Hindlimb muscle (tissue), 1 donor: ENCODE measurements at places on chromosomes 7 and 10. TPM values are rescaled to one million over a fixed set of nuclear protein-coding genes. Genes with fewer than 3 reads are reported as not detected.

GRCh38 chr7:130096243-130096827, 26.0 kb downstream of the KLHDC10 start:
- peak; percentile 38 for DNase-seq

- DNase-seq, result no peak
Observed at GRCh38 chr7:36064676-36065075, 88.4 kb upstream of the EEPD1 start.

DNA sequence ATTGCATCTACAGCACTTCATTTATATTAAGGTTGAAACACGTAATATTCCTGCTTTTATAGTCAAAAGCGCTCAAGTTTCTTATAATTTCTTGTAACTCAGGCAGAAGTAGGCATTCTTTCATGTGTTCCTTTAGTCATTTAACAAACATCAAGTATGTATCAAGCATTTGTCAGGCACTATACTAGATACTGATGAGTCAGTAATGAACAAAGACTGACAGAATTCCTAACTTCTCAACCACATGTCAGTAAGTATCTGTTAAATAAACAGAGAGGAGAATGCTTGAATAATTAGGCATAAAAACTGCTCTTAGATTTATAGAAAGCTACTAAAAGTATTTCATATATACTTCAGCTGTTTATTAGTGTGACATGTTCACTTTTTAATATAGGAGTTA, 9.9 kb downstream of the CRPPA start:
- DNase-seq, result no peak

Gene TET1
- 10.8 TPM for polyA plus RNA-seq

DNA sequence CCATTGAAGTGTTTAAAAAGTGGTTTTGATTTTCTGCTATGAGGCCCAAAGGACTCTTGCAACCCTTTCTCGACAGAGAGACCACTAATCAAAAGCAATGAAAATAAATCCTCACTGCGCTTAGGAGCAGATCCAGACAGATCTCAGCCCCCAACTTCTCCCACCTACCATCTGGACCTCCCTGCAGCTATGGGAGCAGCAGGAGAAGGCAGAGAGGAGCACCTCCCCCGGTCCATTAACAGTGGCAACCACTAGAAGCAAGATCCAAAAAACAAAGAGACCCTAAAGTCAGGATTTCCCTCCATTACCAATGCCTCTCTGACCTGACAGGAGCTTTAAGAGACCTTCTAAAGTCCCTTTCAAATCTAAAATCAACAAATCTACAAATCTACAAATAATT, 99.0 kb upstream of the LSM8 start:
- DNase-seq, result no peak

- no peak for DNase-seq
Observed at GRCh38 chr7:133796782-133797745, 330.1 kb upstream of the LRGUK start.

Gene RAB18
- polyA plus RNA-seq, result 97.8 TPM

Gene ADCY1
- 12.0 TPM for polyA plus RNA-seq

DNA sequence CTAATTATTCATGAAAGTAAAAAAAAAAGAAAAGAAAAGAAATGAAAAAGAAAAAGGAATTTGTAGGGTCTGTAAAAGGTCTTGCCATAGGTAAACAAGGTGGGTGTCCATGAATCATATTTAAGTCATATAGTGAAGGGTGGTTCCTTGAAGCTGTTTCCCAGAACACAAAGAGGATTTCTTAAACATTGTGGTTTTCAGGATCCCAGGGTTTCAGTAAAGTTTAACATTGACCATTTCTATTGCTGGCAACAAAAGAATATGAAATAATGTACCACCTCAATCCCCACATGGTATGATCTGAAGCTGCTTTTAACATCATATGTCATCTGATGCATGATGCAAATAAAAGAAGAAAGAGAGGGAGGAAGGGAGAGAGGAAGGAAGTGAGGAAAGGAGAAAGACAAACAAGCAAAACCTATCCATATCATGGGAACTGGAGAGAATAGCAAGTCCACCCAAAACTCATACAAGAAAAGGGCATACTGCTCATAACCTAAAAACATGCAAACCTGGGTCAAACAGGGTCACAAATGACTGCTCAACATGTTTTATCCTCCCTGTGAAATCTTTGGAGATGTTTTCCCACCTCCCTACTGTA, 663.5 kb downstream of the SORCS1 start:
- no peak for DNase-seq

Gene CALCR
- 11.0 TPM for polyA plus RNA-seq

DNA sequence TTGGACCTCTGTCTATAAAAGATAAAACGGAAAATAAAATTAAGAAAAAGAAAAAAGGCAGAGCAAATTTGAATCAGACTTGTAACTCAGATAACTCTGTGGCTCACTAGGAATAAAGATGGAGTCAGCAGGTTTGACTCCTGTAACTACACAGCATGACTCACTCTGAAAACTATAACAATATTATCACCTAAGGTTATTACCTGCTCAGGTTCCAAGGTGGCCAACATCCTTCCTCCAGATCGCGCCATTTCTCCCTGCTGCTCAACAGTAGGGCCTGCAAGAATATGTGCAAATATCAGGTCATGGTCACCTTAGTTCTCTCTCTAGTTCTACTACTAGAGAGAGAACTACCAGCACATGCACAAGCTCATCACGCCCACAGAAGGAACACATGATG, 30.0 kb downstream of the ALDH18A1 start:
- DNase-seq, result no peak

DNA sequence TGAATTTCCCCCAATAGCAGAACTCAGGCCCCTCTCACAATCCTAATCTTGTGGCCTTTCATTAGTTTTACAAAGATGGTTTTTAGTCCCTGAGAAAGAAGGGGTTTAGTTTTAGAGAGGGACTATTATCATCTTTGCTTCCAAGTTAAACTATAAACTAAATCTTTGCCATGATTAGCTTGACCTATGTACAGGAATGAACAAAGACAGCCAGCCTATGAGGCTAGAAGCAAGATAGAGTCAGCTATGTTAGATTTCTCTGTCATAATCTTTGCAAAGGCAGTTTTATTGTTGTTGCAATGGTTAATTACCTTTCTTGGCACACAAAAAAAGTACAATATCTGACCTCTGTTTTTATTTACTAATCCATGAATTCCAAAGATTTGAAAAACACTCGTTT, 19.1 kb downstream of the RNF133 start:
- no peak for DNase-seq

DNA sequence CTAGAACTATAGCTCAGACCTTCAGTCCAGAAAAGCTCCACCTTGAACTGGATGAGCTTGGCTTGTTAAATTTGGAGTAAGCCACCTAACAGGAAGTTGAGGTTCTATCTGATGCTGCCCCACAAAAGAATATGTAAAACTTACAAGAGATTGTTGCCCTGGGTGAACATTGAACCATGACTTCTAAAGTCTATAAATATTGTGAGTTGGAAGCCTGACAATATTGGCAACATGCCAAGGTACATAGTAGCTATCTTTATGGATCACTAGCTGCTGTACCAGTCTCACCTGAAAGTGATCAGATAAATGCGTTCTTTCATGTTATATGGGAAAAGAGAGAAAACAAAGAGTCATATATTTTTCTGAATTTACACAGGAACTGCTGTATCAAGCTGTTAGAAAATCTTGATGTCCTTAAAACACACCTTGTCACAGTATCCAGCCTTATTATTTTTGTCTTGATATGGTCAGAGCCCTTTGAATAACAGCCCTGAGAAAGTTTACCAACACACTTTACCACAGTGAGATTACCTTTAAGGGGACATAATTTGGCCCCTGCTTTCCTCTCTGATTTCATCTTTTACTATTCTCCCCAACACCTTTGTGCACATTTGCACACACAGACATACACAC, 92.0 kb downstream of the LSMEM1 start:
- DNase-seq, result no peak

- DNase-seq, result no peak
Observed at GRCh38 chr10:75894761-75895160, 463.3 kb downstream of the LRMDA start.

Gene INMT
- 11.9 TPM for polyA plus RNA-seq

DNA sequence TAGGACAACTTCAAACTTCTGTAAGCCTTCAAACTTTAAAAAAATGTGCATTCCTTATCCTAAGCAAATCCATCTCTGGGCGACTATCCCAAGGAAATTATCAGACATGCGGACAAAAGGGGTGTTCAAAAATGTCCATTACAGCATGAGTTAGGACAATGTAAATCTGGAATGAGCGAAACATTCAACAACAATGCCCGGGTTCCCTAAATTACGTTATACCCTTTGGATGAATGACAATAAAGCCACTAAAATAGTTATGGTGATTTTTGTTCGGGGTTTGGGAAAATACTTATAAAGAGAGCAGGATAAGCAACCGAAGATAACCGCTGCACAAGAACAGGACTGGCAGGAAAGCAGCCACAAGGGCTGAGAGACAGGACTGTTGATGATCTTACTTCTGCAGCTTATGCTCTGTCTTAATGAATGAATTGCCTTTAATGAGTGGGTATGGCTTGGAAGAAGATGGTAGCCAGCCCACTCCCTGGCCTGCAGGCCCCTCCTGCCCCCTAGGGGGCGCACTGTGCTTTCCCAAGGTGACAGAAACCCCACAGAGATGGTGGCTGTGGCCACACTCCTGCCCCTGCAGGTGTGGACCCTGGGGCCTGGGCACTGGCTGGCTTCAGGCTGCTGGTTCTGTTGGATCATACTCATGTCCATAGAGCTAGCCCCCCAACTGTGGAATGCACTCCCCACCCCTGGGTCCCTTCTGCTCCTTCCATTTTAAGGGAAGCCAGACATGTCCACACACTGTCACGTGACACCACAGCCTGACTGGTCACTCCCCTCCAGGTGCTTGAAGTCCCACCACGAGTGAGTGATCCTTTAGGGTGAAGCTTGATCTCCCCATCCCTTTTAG, 45.0 kb downstream of the ZCCHC24 start:
- no peak for DNase-seq

Gene CYP2C18
- polyA plus RNA-seq, result 0.12 TPM

DNA sequence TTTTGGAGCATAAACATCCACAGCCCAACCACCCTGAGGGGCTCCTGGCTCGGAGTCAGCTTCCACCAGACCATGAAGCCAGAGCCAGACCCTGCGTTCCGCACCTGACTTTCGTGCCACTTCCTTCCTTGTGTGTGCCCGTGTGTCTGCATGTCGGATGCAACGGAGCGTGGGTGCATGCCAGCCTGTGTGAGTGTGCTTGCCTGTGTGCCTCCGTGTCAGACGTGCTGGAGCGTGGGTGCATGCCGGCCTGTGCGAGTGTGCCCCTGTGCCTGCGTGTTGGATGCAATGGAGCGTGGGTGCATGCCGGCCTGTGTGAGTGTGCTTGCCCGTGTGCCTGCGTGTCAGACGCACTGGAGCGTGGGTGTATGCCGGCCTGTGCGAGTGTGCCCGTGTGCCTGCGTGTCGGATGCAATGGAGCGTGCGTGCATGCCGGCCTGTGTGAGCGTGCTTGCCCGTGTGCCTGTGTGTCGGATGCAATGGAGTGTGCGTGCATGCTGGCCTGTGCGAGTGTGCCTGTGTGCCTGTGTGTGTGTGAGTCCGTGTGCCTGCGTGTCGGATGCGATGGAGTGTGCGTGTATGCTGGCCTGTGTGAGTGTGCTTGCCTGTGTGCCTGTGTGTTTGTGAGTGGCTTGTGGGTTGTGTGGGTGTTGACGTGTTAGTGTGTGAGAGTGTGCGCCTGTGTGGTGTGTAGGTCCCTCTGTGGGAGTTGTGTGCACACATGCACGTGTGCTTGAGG, 28.1 kb upstream of the KNDC1 start:
- DNase-seq, result no peak

DNA sequence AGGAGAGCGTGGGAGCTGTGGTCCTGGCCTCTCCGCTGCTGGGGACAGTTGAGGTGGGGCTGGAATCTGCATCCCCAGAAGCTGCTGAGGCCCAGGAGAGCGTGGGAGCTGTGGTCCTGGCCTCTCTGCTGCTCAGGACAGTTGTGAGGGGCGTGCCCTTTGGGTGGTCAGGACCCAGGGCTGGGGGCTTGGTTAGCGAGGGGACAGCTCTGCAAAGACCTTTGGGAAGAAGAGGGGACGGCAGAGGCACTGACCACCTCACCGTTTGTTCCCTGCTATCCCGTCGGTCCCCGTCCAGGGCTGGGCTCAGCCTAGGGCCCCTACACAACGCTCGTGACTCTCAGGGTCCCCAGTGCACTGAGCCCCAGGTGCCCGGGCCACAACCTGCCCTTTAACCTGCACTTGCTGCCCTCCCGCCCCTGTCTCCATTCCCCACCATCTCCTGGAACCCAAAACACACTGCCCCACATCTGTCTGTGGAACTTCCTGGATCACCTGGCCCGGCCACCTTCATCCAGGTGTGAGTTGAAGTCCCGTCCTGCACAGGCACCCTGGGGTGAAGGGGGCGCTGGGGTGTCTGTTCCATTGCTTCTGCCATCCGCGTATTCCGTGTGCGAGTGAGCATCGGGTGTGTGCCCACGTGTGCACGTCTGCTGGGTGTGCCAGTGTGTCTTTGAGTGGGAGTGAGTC, 14.1 kb downstream of the FOXL3 start:
- DNase-seq, result no peak

- no peak for DNase-seq
Observed at GRCh38 chr10:73899423-73899822, 11.5 kb upstream of the PLAU start.

GRCh38 chr7:129401228-129401966, 32.8 kb upstream of the STRIP2 start:
- no peak for DNase-seq

DNA sequence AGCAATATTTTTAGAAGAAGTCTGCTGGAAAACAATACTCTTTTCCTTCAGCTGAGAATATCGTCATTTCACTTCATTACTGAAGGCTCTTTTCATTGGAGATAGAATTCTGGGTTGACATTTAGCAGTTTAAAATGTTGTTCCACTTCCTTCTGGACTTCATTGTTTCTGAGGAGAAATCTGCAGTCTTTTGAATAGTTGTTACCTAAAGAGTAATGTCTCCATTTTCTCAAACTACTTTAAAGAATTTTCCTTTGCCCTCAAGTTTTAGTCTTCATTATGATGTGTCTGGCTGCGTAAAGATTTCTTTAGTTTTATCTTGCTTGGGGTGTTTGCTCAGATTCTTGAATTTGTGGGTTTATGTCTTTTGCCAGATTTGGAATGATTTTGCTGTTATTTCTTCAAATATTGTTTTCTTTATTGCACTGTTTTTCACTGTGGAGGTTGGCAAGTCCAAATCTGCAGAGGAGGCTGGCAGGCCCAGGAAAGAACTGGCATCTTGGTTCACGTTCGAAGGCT, 136.3 kb downstream of the DNAJB6 start:
- DNase-seq, result no peak

Gene UCMA
- not detected for polyA plus RNA-seq

DNA sequence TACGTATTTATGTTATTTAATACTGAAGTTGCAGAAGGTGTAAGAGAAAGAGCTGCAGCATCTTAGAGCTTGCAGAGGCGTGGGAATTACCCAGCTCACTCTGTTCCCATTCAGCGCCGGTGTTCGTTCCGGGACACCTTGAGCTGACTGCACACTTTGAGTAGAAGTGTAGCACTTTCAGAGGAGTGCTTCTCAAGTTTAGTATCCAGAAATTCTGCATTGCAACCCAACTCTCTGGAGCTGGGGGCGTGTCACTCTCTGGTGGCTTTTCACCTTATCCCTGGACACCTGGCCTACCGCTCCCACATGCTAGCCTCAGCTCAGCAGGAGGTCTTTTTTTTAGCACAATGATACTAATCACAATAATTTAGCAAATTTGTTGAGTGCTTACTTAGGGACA, 66.4 kb upstream of the SHH start:
- no peak for DNase-seq
